ENCODE measurements at places on chromosomes 13 and 19.

GRCh38 chr13:84973661-84974060, 825.6 kb downstream of the SLITRK6 start:
- no peak for DNase-seq

DNA sequence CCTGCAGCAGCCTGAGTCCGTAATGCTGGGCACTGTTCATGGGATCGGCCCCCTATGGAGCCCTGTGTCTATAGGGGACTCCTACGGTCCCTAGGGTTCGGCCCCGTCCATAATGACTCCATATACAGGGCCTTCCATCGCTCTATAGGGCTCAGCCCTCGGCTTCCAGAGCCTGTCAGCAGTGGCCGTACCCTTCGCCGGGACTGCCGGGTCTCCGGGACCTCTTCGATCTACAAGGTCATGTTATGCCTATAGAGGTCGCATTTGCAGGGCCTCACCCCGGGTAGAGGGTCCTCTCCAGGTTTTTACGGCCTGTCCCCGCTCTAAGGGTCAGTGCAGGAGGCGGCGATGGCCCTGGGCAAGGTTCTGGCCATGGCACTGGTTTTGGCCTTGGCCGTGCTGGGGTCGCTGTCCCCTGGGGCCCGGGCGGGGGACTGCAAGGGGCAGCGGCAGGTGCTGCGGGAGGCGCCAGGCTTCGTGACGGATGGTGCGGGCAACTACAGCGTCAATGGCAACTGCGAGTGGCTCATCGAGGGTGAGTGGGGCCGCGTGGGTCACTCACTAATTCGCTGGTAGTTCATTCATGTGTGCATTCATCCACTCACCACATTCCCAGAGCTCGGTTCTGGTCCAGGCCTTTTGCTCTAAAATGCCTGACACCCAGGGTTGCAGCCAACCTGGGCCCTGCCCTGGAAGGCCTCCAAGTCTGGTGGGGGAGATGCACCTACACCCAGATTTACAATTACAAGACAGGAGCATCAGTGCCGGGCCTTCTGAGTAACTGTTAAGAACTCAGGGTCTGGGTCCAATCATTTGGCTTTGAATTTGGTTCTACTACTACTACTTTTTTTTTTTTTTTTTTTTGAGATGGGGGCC, 699 bp downstream of the MEGF8 start:
- no peak for DNase-seq

- no peak for DNase-seq
Observed at GRCh38 chr13:102710261-102710679, 15.4 kb upstream of the METTL21C start.

DNA sequence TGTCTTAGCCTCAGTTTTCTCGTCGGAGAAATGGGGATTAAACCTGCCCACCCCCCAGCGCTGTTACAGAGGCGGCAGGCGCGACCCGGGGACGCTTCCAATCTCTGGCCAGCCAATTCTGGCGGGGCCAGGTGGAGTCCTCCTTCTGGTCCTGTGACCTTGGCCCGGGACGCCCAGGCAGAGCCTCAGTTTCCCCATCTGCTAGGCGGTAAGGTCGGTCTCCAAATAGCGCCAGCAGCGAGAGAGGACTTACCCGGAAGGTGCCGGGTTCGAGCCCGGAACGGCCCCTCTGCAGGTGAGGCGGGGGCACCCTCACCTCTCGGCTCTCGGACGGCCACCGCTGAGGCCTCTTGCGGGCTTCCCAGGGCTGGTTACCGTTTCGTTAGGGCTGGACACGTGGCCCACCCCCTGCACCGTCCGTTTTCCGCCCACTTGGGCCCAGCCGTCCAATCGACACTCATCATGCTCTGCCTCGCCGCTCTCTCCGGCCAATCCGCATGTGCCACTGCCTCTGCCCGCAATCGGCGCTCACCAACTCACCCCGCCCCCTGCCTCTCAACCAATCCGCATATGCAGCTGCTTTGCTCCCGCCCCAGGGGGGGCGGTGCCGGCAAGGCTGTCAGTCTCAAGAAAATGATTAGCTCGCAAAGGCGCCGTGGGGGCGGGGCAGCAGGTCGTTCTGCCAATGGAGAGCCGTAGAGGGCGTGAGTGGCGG, at the start of gene ISOC2:
Gene ISOC2, minus strand, starts transcription at position 384 of the 715 bp plus-strand sequence. CDS start 5,156 bp downstream, outside the sequence.
- peak; percentile 100 for DNase-seq

- DNase-seq: peak; percentile 97
Observed at GRCh38 chr19:4633140-4633967, 6.0 kb upstream of the TNFAIP8L1 start.

- peak; percentile 80 for DNase-seq
Observed at GRCh38 chr13:98977568-98978265, at the start of gene DOCK9. TSS of gene DOCK9 (minus strand) at chr13:98978064. CDS start at chr13:98977909, 155 bp downstream.

- DNase-seq: no peak
Observed at GRCh38 chr13:40101708-40102359, 446.4 kb downstream of the COG6 start.

GRCh38 chr13:112885782-112886268, 83.2 kb upstream of the MCF2L start:
- DNase-seq: peak; percentile 87

DNA sequence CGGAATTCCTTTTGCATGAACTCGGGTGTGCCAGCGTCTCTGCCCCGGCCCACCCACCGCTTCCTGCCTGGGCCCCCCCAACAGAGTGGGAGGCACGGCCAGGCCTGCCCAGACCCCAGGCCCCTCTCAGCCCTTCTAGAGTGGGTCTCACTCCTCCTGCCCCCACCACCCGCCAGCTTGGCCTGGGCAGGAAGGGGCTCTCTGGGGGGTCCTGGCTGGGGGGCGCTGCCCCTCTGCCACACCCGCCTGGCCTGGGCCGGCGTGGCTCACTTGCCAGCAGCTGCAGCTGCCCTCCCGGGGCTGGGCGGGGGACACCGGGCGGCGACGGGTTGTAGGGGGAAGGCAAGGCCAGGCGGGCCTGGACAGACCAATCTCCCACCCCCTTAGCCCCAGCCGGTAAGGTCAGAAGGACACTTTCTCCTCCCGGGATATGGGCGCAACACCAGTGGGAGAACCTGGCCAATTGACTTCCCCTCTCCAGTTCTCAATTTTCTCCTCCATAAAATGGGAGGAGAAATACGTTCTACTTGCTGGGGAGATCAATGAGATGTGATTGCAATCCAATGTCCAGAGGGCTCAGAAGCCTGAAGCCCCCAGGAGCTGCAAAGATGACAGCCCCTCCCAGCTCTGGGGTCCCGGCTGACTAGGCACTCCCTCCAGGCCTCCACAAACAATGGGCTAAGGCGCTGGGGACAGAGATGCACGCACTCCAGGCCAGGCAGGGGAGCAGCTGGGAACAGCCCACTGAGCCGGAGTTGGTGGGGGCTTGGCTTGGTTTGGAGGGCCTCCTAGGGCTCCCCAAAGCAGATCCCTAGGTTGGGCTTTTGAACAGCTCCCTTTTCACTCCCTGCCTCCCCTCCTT, 2.4 kb downstream of the CRLF1 start:
- no peak for DNase-seq

DNA sequence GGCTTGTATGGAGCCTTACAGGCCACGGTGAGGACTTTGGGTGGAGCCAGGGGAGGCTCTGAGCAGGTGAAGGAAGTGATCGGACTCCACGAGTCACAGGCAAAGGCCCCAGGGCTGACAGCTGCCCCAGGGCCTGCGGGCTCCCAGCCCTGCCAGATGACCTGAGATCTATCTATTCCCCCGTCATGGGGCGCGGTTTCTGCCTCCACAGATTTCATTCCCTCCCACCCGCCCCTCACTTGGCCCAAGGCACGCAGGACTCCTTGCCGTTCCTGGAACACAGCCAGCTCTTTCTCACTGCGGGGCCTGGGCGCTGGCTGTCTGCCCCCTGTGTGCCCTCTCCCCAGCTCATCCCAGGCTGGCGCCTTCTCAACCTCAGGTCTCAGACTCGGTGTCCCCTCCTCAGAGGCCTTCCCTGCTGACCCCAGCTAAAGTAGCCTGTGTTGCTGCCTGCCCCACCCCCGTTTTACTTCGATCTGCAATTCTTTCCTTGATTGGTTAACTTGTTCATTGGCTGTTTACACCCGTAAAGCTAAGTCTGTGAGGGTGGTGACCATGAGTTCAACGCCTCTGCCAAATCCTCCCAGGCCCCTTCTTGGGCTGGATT, 13.9 kb upstream of the PAK4 start:
- DNase-seq: peak; percentile 34

DNA sequence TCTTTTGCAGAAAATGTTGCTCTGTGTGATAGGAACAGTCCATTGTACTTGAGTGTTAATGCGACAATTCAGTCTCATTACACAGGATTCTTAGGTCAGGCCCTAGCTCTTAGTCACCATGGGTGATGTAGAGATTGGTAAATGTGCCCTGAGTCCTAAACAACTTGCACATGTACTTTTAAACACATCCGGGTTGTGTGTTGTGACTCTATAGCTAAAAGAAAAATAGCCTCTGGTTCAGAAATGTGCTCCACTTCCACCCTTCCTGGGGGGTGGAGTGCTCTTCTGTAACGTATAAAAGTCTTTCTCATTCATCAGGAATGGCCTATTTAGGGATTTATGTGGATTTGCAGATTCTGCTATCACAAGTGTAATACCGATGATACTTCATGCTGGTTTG, 5.2 kb downstream of the SPATA13 start:
- DNase-seq: no peak

GRCh38 chr13:47277774-47278173, 380.9 kb upstream of the HTR2A start:
- no peak for DNase-seq

- peak; percentile 57 for DNase-seq
Observed at GRCh38 chr19:17680230-17680722, 7.9 kb downstream of the UNC13A start.

DNA sequence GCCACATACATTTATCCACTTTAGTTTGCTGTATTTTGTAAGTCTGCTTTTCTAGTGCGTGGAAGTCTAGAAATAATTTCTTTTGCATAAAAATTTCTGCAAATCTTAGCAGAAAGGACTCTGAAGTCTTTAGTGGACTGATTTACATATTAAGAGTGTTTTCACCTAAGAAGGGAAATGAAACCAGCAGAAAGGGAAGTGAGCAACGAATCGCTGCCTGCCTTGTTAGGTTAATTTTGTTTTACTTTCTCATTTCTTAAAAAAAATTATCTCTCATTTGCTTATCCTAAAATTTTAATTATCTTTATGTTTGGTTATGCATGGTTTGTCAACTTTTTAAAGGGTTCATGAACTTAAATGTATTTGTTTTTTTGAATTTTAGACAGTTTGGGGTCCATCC, 767 bp upstream of the GPR18 start:
- DNase-seq: no peak

DNA sequence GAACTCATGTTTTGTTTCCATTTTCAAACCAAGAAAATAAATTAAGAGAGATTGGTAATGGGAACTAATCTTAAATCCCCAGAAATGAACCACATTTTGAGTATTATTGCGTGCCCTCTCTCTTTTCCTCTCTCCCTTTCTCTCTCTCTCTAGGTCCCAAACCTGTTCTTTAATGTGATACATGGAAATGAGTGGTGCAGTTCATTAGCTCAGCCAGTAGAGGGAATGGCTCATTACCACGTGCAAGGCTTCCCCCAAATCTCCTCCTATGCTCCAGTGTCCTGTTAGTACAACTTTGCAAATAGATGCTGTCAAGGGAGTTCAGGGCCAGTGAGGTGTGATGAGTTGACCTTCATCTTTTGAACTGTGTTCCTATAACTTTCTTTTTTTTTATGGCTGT, 178.4 kb downstream of the FGF9 start:
- DNase-seq: no peak

GRCh38 chr13:112785483-112785856, 95.6 kb downstream of the ATP11A start:
- no peak for DNase-seq

DNA sequence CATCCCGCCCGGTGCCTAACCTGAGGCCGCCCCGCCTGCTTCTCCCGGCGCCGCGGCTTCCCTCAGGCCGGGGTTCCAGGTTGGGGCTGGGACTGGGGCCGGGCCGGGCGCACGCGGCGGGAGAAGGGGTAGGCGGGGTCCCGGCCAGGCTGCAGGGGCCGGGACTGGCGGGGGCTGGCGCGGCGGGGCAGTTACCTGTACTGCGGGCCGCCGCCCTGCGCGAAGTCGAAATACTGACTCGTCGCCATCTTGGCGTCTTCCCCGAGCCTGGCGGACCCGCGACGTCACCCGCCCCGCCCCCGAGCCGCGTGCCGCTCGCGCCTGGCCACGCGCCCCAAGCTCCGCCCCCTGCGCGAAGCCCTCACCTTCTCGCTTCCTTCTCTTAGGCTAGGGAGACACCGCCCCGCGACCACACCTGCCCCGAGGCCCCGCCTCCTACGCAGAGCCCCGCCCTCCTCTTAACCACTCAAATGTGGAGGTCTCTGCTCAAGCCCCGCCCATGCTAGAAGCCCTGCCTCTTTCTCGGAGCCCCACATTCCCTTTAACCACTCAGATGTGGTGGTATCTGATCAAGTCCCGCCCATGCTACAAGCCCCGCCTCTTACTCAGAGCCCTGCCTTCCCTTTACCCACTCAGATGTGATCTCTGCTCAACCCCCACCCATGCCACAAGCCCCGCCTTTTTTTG, at the start of gene ZFR2:
Gene ZFR2, minus strand, starts transcription at position 269 of the 687 bp plus-strand sequence. Its CDS starts 21 bp downstream, at position 248.
- DNase-seq: no peak

DNA sequence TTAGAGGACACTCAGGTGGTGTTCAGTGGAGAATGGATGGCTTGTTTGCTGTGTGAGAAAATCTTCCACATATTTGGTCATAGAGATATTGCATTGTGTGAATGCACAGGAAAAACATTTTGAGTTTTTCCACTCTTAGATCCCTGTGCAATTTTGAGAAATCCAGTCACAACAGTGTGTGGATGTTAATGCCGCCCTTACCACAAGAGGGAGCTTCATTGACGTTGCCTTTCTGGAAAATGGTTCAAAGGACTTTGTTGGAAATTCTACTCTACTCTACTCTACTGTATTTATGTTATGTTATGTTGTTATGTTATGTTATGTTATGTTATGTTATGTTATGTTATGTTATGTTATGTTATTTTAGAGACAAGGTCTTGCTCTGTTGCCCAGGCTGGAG, 13.4 kb downstream of the ZNF20 start:
- no peak for DNase-seq

DNA sequence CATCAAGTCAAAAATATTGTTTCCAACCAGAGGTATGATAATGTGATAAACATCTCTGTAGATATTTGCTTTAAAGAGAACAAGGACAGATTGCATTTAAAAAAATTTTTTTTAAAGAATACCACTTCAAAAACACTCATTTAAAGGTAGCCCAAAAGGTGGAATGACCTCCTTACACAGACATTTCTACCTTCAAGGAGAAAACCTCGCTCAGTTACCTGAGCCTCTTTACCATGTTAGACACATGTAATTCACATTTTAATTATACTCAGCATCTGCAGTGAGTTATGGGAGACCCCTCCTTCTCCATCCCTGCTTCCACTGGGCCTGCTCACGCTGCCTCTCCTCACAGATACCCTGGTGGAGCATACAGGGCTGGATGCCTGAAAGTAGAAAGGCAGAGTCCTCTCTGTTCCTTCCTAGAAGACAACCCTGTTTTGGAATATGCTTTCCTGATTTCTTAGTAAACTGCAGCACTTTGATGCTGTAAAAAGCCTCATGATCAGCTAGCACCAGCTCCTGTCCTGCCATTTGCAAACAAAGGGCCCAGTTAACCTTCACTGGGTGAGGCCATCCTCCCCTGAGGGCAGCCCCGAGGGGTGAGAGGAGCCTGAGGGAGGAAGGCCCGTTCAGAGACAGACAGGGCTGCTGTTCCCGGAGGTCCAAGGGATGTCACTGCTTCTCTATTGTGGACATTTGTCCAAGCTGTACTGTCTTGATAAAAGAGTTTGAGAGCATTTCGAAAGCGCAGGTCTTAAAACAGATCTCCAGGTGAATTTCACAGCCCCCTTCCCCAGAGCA, 117.8 kb downstream of the IRS2 start:
- DNase-seq: no peak

- no peak for DNase-seq
Observed at GRCh38 chr13:47707414-47707813, 293.7 kb downstream of the SUCLA2 start.
